ENCODE measurements at places on chromosomes 1 and 21.

DNA sequence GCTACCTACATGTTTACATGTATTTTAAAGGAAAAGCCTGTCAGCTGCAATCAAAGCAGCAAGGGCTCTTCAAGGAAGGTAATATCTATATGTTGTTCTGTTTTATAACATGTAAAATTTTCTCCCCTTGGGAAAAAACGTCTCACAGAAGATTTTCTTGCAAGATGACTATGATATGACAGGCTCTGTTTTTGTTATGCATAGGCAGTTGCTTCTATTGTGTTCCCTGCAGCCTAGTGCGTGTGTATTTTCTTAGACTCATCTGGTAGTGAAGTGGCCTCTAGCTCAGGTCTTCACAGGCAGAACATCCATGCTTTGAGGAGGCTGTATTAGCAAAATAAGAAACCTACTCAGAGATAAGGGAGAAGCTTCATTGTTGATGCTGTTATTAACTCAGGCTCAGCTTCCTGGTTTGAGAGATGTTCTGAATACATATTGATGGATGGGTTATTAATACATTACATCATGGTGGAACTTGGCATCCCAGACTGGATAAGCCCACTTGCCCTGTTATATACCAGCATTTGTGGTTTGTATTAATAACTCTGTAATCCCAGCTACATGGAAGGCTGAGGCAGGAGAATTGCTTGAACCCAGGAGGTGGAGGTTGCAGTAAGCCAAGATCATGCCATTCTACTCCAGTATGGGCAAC, 35.8 kb downstream of the LAMC1 start:
- no peaks in the 10 kb centered on the region for H3K4me1 ChIP-seq
- H3K36me3 ChIP-seq = no peaks in the 10 kb centered on the region
- no peak overlapping the region for H3K4me3 ChIP-seq

- H3K27me3 ChIP-seq = peaks cover 72% of the 10 kb centered on the region
- H3K36me3 ChIP-seq = no peaks in the 10 kb centered on the region
- H3K4me3 ChIP-seq = peak within 1 kb of the TSS; percentile 72
- peaks cover 9% of the 10 kb centered on the region for H3K4me1 ChIP-seq
- no peak for DNase-seq
These were observed at the start of gene GNG12 for GRCh38 chr1:67832737-67833601. Gene GNG12 (minus strand): TSS chr1:67833467. CDS start chr1:67707686, 125,781 bp downstream.

DNA sequence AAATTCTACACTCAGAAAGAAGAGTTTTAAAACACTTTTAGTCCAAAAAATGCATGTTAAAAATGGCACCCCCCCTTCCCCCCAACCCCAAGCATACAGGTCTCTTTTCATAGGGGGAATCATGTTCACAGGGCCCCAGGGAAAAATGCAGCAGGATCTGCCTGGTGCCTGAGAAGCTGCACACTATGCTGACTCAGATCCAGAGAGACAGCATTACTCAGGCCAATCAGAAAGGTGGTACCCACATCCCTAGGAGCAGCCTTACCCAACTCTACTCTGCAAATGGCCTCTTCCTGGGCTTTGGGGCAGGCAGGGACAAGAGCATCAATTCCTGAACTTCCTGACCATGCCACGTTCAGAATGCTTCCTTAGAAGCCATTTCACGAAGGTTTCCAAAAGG, 119.0 kb downstream of the HIVEP3 start:
- H3K27ac ChIP-seq = peak overlapping the region; percentile 95
- no peak for DNase-seq
- peak overlapping the region; percentile 28 for H3K4me3 ChIP-seq

GRCh38 chr1:180928331-180929230, 15.9 kb downstream of the KIAA1614 start:
- H3K4me3 ChIP-seq = no peak overlapping the region
- no peaks in the 10 kb centered on the region for H3K4me1 ChIP-seq
- no peak for DNase-seq
- H3K27ac ChIP-seq = no peak overlapping the region

- peaks cover 43% of the 10 kb centered on the region for H3K27me3 ChIP-seq
- no peaks in the 10 kb centered on the region for H3K36me3 ChIP-seq
- no peak overlapping the region for H3K27ac ChIP-seq
- no peak for DNase-seq
These were observed 147.8 kb upstream of the ATP1B1 start for GRCh38 chr1:168958562-168959289.

- H3K27ac ChIP-seq = no peak overlapping the region
- H3K36me3 ChIP-seq = no peaks in the 10 kb centered on the region
- H3K4me3 ChIP-seq = no peak overlapping the region
- H3K27me3 ChIP-seq = no peaks in the 10 kb centered on the region
These were observed 54.1 kb downstream of the SIK1 start for GRCh38 chr21:43372663-43373361.

GRCh38 chr1:63593886-63594605, 835 bp downstream of the PGM1 start:
- peak; percentile 64 for DNase-seq
- H3K27ac ChIP-seq = peak overlapping the region; percentile 96
- H3K4me3 ChIP-seq = peak overlapping the region; percentile 99
- no peaks in the 10 kb centered on the region for H3K27me3 ChIP-seq
- H3K4me1 ChIP-seq = peaks cover 36% of the 10 kb centered on the region

DNA sequence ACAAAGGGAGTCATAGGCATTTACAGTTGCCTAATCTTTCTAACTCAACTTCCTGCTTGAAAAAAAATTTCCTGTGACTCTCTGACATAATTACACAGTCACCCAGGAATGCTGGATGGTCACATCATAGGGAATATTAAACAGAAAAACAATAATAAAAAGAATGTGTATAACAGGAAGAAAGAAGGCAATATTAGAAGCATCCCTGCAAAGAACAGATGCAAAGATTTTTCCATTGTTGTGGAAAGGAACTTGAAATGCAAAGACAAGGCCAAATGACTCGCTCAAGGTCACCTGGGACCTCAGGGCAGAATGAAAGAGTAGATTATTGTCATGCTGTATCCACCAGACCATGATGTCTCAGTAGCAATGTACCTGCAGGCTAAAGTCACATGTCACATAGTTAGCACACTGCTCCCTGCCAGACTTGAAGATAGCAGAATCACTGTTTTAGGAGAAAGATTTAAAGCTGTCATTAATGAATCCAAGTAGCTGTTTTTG, 184.3 kb downstream of the CYYR1 start:
- no peaks in the 10 kb centered on the region for H3K36me3 ChIP-seq
- no peak overlapping the region for H3K27ac ChIP-seq
- no peak for DNase-seq
- no peaks in the 10 kb centered on the region for H3K4me1 ChIP-seq

DNA sequence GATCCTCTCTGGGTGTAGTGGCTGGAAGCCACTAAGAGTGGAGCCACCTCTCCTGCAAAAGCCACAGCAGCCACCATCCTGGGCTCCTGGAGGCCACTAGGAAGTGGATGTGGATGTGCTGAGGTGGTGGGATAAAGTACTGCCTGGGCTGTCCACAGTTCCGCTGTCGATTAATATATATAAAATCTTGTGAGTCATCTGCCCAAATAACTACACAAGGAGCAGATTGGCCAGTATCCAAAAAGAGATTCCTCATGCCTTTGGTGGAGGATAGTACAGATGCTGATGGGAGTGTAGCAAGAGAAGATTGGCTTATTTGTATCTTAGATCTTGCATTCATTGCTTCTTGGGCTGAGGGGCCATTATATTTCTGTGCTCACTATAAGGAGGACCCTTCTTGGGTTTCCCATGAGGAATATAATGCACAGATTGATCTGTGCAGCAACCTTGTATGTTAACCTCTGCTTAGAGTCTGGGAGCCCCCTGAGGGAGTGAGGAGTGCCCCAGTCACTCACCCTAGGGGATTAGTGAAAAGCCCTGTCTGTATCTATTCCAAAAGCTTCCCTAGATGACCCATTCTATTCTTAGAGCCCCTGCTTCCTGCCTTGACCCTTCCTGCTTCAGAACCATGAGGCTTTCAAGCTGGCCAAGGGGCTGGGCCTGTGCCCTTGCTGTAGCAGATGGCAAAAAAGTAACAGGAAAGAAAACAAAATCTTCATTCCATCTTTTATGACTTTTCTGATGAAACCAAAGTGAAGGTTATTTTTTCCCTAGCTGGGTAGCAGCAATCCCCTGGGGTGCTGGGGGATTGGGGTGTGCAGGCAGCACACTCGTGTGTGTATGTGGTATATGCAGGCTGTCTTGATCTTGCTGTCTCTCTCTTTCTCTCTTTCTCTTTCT, 31.7 kb downstream of the RCSD1 start:
- no peak for DNase-seq
- peak overlapping the region; percentile 72 for H3K27ac ChIP-seq
- peaks cover 75% of the 10 kb centered on the region for H3K4me1 ChIP-seq
- no peaks in the 10 kb centered on the region for H3K27me3 ChIP-seq

- H3K4me1 ChIP-seq = peaks cover 7% of the 10 kb centered on the region
- peaks cover 15% of the 10 kb centered on the region for H3K27me3 ChIP-seq
- H3K36me3 ChIP-seq = peaks cover 10% of the 10 kb centered on the region
- H3K27ac ChIP-seq = peak overlapping the region; percentile 60
These were observed 34.1 kb downstream of the CLCA1 start for GRCh38 chr1:86502721-86503405.

- H3K27ac ChIP-seq = peak overlapping the region; percentile 84
- H3K4me3 ChIP-seq = peak overlapping the region; percentile 58
These were observed 23.2 kb downstream of the HIVEP3 start for GRCh38 chr1:41895552-41895951.

DNA sequence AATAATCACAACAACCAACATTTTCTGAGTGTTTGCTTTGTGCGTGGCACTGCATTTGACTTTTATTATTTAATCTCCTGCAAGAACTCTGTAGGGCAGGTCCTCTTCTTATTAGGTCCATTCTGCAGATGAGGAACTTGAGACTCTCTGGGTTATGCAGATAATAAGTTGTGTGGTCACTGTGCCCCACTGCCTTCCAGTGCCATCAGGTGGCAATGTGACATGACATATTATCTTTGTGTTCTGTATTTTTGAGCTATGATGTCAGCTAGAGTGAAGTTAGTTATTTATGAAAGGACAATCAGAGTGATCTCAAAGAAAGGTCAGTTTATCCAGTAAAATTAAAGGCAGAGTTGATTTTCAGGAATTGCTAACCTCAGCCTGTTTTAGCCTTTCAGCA, 196.0 kb downstream of the FMN2 start:
- H3K27ac ChIP-seq = no peak overlapping the region
- no peaks in the 10 kb centered on the region for H3K4me1 ChIP-seq
- no peak for DNase-seq
- no peaks in the 10 kb centered on the region for H3K36me3 ChIP-seq

GRCh38 chr1:7393136-7393535, 378.0 kb upstream of the VAMP3 start:
- H3K4me1 ChIP-seq = no peaks in the 10 kb centered on the region
- DNase-seq = no peak
- peaks cover 23% of the 10 kb centered on the region for H3K27me3 ChIP-seq
- H3K36me3 ChIP-seq = no peaks in the 10 kb centered on the region
- no peak overlapping the region for H3K27ac ChIP-seq

DNA sequence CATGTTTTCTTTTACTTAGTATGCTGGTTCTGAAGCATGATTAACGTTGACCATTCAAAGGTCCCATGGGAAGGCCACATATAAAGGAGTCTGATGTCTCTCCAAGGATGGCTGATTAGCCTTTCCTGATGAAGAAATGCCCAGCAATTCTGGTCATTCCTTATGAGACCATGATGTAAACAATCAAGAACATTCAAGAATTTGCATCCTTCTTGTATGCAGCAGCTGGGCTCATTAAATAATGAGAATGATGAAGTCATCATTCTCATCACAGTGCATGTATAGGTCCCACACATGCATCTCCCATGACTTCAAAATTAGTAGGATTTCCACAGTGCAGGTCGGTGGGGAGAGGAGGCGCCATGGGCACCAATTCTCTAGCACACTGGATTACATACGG, 85.4 kb downstream of the APP start:
- no peaks in the 10 kb centered on the region for H3K4me1 ChIP-seq
- no peak for DNase-seq
- no peaks in the 10 kb centered on the region for H3K36me3 ChIP-seq
- no peak overlapping the region for H3K4me3 ChIP-seq

GRCh38 chr1:29574871-29575270, 338.5 kb downstream of the PTPRU start:
- no peaks in the 10 kb centered on the region for H3K36me3 ChIP-seq
- H3K4me3 ChIP-seq = no peak overlapping the region
- DNase-seq = no peak
- no peak overlapping the region for H3K27ac ChIP-seq
- H3K4me1 ChIP-seq = no peaks in the 10 kb centered on the region

All from effector memory CD8-positive, alpha-beta T cell (primary cell).